CD4-positive, alpha-beta T cell treated with Interferon alpha-2 for 1 hour (primary cell): ENCODE measurements at places on chromosomes 5 and 9.

DNA sequence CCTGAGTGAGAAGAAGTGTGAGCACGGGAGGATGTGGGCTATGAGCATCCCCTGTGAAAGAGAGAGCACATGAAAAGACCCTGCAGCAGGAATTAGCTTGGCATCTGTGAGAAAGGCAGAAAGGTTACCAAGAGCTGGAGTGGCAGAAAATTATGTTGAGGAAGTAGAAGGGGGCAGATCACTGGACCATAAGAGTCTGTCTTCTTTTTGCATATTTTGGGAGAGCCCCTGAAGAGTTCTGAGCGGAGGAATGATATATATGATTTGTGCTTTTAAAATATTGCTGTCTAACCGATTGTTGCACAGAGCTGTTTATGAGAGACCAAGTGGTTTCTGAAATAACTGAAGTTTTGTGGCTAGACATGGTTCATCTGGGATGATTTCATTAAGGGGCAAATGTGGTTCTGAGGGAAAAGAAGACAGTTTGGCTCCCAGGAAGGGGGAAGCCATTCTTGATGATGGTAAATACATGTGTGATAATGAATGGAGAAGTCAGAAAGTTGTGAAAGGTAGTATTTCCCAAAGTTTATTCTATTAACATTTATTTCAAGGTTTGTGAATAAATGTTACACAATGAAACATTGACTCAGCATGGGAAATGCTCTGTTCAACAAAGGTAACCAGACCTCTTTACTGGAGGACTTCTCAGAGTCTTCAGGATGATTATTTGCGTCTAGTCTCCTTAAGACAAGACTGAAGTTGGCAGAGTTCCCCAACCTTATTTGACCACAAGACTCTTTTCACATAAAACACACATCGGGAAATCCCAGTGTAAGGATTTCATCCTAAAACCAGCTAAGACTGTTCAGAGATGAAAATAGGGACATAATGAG is 31.5 kb upstream of the ADRB2 start:
- DNase-seq = no peak

- no peak for DNase-seq
Observed at GRCh38 chr5:92019376-92019990, 636.4 kb upstream of the ARRDC3 start.

- DNase-seq = no peak
Observed at GRCh38 chr5:146103594-146103993, 1.8 kb downstream of the PLAC8L1 start.

DNA sequence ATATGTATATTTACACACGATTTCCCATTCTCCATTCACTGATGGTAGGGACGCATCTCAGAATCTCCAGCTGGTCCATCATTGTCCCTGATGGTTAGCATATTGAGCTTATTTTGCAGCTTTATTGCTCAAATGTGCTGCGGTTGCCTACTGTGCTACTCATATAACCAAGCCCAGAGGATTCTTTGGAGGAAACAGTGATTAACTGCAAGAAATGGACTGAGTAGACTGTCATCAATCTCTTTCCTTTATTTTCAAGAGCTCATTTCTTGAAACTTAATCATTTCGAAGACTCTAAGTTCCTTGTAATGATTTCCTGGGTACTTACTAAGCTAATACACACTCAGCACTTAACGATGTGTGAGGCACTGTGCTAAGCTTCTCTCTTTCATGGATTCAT is 119.0 kb downstream of the MAT2B start:
- DNase-seq = no peak

DNA sequence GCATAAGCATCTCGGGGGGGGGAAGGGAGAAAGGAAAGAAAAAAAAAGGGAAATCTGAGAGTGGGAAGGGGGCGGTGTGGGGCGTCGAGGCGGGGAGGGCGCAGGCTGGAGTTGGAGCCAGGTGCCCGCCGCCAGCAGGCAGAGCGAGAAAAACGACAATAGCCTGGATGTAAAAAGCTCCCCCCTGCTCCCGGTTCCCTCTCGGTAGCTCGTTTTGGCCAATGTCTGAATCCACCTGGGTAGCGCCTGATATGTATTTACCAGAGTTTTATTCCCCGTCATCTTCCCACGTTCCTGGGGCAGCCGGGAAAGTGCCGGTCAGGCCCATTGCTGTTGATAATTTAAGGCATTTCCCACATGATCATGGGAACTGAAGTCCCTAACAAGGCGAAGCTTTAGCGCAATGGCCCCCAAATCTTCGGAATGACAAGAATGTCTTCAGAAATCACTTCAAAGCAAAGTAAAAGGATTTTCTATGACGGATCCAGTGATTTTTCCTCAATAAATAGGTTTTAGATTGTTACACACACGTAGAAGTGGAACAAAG is 3.0 kb upstream of the OTP start:
- DNase-seq = no peak

DNA sequence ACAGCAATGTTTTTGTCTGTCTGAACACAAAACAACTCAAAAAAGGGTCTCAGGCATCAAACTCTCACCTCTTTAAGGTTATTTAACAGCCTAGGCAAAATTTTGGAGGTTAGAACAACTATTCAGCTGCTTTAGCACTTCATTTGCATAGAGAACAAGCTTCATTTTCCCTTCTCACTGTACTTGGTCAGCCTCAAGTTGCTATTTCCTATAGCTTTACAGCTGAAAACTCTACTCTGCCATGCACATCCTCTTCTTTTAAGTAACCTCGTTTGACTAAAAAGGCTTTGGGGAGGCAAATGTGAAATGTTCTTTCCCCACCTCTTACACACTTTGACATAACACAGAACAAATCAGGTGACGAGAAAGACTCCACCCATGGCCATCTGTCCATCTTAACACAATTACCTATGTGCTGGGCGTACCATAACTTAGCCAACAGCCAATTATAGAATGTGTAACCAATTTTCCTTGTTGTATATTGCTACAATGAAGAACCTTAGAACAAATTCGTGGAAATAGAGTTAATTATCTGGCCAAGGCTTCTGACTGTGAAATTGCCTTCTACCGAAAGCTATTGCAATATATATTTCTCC is 195.7 kb downstream of the DCP2 start:
- DNase-seq = no peak

DNA sequence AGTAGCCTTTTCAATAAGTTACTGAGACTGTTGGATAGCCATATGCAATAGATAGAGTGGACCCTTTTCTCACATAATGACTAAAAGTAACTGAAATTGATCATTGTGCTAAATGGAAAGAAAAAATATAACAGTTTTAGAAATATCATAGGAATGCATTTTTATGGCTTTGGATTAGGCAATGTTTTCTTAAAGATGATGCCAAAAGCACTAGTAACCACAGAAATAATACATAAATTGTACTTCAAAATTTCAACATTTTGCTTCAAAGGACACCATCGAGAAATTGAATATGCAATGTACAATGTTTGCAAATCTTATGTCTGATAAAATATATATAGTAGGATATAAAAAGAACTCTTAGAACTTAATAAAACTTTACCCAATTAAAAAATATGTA is 1267.5 kb upstream of the CDH9 start:
- DNase-seq = no peak

DNA sequence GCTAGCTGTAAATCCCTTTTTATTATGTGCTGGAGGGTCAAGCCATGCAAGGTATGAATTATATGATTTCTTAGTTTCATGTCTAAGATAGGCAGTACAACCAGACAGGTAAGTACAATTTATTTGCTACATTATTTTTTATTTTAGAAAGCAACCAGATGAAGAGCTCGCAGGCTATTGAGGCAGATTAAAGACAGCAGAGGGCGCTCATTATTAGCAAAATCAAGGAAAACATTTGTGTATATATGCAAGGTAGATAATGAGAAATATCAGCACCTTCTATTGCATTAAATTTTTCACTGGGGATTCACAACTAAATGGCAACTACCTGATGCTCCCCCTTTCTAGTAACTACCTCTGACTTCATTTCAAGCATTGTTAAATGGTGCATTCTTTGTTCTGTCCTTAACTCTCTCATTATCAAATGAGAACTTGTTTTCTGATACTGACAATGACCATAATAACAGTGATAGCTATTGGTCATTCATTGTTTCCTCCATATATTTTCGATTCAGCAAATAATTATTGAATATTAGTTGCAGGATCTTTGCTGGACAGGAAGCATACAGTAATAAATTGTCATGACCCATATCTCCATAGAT is 8.6 kb downstream of the SCGB3A2 start:
- DNase-seq = peak; percentile 2

GRCh38 chr5:91229031-91229727 is 153.9 kb downstream of the ARRDC3 start:
- no peak for DNase-seq

DNA sequence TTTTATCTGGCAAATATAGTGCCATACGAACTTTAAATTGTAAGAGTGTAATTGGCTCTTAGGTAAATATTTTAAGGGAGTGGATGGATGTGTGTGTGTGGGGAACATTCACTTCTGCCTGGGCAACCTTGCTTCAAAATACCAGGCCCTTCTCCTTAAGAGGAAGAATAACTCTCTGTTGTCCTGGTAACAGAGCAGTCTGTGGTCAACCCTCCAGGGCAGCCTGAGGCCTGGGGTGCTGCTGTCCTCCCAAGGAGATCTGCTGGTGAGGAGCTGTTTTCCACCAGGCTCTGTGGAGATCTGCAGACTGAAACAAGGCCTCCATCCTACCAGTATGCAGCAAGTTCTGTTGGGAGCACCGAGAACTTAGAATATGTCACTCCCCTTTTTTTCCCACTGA is 325.2 kb downstream of the PSAT1 start:
- DNase-seq = no peak

DNA sequence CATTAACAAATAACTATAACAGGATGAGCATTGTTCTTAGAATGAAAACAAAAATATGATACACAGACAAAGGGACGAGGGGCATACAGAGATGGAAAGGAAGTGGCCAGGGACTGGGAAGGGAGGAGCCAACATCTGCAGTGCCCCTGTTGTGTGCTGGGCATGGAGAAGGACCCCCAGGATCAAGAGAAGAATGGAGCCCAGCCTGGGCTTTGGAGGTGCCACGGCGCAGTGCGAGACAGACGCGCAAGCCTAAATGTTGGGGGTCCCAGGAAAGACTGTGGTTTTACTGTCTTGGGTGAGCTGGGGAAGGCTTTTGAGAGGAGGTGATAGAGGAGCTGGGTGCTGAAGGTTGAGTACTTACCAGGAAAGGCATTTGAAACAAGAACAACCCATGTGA is 28.4 kb upstream of the DUSP1 start:
- DNase-seq = no peak

DNA sequence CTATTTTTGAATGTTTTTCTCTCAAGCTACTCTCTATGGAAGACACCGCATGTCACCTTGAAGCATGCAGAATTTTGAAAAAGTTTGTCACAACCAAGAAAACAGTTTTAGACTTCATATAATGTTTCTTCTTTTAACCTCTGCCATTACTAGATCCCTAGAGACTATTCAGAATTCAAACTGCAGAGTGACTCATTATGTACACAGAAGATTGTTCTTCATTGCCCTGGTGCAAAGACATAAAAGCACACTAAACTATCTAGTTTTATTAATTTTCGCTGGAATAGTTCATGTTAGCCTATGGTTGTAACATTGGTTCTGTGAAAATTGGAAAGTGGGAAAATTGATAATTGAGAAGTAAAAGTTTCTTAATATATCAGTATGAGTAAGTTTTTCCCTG is 18.4 kb downstream of the F2RL2 start:
- no peak for DNase-seq

DNA sequence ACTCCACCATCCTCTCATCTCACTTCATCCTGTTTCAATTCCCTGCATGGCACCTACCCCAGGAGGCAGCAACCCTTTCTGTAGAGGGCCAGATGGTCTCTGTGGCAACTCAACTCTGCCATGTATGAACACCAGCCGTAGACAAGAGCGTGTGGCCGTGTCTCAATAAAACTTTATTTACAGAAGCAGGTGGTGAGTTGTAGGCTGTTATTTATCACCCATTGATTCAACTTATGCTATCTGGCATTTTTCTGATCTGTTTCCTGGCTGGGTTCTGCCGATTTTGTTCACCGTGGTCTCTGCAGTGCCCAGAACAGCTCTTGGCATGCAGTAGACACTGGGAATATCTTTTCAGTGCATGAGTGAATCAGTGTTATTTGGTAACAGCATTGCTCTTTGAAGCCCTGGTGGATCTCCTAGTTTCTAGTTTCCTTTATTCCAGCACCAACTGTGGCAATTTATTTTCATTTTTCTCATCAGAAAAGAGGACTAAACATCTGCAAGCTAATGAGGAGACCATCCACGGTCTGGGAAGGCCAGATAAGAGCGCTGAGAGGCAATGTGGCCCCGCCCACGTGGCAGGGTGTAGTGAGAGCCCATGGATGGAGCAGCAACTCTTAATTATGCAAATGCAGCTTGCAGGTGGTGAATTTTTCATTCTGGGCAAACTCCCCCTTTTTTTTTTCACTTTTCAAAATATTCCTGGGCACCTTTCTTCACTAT is 77.9 kb downstream of the CTSL start:
- no peak for DNase-seq

GRCh38 chr5:73673161-73673591 is 47.2 kb downstream of the ARHGEF28 start:
- no peak for DNase-seq

GRCh38 chr9:112408275-112408674 is 28.4 kb downstream of the HSDL2 start:
- no peak for DNase-seq

GRCh38 chr9:38347946-38348345 is 44.6 kb upstream of the ALDH1B1 start:
- no peak for DNase-seq

GRCh38 chr5:74296685-74297408 is 343.7 kb downstream of the ENC1 start:
- no peak for DNase-seq

DNA sequence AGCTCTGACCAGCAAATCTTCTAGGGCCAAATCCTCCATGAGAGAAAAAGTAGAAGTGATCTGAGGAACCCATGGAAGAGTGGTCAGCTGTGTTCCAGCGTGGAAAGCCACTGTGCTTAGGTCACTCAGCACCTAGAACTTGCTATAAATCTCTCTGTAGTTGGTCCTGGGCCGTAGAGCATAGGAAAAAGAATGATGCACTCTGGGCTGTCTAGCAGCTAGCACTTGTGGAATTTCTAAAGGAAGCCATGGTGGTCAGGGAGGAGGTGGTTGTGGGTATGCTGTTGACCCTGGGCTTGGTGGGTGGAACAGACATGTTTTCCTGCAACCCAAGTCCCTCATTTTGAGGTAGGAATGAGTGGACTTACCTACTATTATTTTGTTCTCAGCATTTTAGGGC is 48.1 kb downstream of the GGTA1 start:
- DNase-seq = no peak

DNA sequence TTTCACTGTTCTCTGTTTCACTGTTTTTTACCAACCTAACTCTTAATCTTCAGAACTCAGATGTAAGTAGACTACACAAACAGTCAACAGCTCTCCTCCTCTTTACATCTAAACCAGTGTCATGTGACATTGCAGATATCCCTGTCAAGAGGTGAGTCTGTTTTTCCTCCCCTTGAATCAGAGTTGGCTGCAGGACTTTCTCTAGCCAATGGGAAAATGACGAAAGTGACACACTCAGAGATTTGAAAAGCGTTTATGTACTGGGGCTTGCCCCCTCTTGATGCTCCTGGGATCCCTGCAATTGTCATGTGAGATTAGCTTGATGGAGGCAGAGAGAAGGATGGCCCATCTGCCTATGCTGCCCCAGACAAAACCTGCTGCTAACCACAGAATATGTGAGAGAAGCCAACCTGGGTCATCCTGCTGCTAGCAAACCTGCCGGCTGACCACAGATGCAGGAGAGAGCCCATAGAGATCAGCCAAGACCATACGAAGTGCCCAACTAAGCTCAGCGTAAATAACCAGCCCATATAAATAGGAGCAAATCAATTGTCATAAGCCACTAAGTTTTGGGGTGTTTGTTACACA is 111.1 kb downstream of the ASTN2 start:
- no peak for DNase-seq

GRCh38 chr5:5401095-5401494 is 21.4 kb upstream of the ICE1 start:
- no peak for DNase-seq
